Stimulated activated CD4-positive, alpha-beta T cell treated with anti-CD3 and anti-CD28 coated beads, Interleukin-1b, Interleukin-23, amount 100 ng/mL, for 24 hours (primary cell): ENCODE measurements at places on chromosomes 3 and 15.

GRCh38 chr3:196472286-196472685, 31.3 kb downstream of the RNF168 start:
- no peak for DNase-seq

DNA sequence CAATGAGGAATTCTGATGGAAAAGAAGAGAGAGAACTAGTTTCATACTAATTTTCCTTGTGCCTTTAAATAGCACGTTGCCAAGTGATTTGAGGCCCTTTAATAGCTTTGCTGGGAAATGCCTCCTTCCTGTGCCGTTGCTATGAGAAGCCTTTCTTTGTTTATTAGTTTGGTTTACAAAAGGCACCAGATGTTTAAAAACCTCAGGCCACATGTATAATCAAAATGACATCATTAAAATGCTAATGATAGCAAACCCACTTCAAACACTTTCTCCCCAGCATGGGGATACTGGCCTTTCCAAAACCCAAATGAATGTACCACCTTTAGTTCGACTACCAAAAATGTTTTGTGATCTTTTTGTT, 50.0 kb upstream of the TBC1D23 start:
- no peak for DNase-seq

GRCh38 chr3:186925826-186926225, 4.5 kb upstream of the ST6GAL1 start:
- no peak for DNase-seq

- no peak for DNase-seq
Observed at GRCh38 chr3:23761440-23761896, 44.3 kb upstream of the UBE2E1 start.

DNA sequence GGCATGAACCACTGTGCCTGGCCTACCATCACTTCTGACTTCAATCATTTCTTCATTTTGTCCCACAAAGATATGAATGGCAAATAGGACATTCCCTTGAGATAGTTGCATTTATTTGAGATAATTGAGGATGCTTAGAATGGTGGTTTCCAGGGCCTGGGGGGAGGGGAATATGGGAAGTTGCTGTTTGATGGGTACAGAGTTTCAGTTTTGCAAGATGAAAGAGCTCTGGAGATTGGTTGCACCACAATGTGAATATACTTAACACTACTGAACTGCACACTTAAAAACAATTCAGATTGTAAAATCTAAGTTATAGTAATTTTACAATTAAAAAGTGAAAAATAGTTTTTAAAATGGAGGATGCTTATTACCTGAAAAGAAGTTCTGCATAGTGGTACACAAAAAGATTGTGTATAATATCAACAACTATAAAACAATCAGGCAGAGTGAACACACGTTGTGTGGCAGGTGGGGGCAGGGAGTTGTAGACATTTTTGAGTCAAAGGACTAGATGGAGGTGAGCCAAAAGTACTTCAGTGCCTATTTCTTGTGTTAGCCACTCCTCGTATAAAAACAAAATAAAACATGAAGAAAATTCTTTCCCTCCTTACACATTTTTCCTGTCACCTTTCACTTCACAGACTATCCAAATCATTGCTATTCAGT, 18.5 kb upstream of the RIOX2 start:
- DNase-seq, result no peak

DNA sequence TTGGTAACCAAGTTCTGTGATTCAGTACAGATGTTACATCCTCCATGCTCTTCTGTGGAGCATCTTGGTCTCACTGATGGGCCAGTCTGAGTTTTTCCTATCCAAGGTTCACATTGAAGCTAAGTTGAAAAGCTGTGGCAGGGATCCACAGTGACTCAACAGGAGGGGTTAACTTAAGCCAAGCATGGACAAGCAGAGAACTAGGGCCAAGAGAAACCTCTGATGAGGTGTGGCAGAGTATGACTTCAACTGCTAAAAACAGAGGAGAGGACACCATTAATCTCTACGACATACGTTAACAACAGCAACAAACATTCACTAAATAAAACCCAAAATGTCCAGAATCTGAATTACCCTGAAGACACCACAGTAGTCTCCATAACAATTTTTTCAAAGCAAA, 268.1 kb upstream of the UBE2E2 start:
- DNase-seq, result no peak

GRCh38 chr3:128936341-128936740, 56.9 kb downstream of the ACAD9 start:
- no peak for DNase-seq

DNA sequence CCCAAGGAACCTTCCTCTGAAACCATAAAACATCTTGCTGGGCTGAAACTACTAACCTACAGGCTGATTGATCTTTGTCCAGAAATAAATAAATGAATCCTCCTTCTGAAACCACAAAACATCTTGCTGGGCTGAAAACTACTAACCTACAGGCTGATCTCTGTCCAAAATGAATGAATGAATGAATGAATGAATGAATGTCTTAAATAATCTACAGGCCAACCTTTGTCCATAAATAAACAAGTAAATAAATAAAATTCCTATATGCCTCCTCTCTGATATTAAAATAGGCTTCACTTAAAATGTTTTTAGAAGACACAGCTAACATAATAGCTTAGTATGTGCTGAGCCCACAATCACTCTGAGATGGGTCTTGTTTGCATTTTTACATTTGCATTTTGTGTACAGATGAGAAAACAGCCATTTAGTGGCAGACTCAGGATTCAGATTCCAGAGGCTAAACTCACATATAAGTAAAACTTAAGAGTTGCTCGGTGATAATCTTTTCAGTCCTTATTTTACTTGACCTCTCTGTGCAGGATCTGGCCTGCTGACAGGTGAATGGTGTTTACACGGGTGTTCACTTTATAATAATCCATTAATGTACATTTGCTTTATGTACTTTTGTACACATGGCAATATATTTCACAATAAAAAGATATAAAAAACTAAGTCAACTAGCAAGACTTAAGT, 10.4 kb downstream of the TJP1 start:
- no peak for DNase-seq

GRCh38 chr3:159604151-159604581, 384.5 kb upstream of the IL12A start:
- no peak for DNase-seq

GRCh38 chr3:17580901-17581300, 161.5 kb downstream of the TBC1D5 start:
- no peak for DNase-seq

- DNase-seq, result no peak
Observed at GRCh38 chr15:62067448-62068044, 769 bp downstream of the C2CD4A start.

GRCh38 chr15:91688811-91689210, 164.7 kb upstream of the SLCO3A1 start:
- no peak for DNase-seq

DNA sequence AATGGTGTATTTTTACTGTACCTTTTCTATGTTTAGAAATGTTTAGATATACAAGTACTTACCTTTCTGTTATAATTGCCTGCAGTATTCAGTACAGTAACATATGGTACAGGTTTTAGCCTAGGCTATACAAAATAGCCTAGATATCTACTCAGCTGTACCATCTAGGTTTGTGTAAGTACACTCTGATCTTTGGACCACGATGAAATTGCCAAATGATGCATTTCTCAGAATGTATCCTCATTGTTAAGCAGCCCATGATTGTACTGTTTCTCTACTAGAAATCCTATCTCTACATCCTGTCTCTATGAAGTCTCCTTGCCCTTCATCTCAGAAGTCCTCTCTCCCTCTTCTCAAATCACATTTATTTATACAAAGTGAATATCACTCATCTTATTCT, 32.8 kb upstream of the ZCWPW2 start:
- no peak for DNase-seq

DNA sequence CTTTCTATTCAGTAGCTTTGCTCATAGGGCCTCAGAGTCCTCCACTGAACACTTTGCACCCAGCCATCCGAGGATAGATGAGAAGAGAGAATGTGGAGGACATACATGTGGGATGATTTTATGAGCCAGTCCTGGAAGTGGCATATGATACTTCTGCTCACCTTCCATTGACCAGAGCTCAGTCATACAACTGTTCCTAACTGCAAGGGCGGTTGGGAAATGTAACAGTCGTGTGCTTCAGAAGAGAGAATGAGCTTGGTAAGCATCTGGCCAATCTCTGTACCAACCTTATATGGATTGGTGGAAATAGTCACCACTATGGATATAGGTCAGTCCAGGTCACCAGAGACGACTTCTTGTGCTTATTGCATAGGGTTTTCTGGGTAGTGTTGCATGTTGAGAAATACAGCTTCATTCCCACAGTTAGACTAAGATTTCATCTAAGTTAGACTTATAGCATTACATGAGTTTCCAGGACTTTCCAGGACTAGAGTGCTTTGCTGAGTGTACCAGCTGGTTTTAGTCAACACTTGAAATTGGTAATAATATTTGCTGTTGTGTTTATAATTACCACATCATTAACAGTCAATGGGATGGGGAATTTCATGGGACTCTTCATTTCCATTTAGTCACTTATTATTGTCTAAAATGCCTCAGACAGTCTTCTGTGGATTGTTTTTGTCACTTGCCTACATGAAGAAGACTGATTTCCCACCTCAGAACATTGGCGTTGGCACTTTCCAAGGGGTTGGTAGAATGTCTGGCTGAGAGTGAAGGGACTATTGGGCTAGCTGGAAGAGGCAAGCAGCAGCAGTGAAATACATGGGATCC, 214.5 kb upstream of the ROPN1 start:
- DNase-seq, result no peak

DNA sequence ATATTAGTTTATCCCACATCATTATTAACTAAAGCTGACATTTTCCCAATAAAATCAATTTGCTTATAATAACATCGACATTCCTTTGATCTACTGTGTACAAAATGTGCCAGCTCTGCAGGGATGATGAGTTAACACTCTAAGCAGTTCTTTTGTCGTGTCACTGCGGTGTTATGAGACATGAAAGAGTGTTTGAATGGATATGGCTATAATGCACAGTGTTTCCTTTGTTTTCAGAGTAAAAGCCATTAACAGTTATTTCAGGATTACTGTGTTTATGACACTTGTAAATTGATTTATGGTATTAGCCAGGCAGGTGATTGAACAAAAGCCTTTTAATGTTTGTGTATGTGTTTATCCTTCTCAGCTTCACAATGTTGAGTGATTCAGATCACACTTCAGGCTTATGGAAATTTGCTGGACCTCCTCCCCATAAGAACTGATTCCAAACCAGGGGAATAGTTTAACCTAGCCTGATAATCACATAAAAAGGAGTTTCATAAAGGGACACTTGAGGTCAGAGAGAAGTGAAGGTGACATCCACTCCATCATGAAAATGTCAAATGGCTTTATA, 115.7 kb downstream of the CHL1 start:
- DNase-seq, result no peak

GRCh38 chr3:52397676-52398399, 47.1 kb downstream of the SEMA3G start:
- DNase-seq, result no peak

DNA sequence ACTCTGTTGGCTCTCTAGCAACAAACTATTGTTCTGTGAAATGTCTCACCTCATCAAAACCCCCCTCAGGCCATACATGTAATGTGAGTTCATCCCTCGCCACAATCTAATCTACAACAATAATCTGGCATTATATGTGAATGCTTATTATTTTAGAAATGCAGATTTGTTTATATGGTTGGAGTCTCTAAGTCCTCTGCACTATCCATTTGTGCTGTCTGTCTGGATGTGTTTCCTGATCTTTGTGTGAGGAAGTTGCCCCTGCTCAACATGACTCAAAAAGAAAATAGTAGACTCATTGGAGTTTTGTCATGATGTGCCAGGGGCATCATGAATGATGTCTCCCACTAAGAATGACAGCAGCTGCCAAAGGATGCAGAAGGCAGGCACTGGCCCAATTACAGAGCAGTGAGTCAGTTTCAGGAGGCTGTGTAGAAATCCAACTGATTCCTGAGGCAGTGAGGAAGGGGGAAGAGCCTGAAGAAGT, 161.6 kb upstream of the PDZRN3 start:
- no peak for DNase-seq

- DNase-seq, result no peak
Observed at GRCh38 chr3:112649478-112649735, 8.5 kb upstream of the CCDC80 start.

DNA sequence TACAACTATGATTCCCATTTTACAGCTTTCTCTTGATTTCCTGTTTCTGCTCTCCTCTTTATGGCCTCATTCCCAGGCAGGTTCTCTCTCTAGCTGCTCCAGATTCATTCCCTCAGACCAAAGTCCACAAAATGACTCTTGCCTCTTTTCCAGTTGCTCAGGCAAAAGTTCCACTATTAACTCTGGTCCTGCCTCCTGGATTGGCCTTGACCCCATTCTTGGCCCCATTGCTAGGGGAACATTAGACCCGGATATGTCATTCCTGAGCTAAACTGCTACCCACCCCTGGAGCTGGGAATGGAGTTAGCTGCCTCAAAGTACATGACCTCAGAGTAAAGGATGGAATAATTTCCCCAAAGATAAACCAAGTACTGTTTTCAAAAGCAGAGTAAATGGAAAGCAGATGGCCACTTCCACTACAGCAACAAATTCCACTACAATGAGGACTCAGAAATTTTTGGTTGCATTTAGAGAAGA, 73.0 kb upstream of the GAP43 start:
- no peak for DNase-seq

DNA sequence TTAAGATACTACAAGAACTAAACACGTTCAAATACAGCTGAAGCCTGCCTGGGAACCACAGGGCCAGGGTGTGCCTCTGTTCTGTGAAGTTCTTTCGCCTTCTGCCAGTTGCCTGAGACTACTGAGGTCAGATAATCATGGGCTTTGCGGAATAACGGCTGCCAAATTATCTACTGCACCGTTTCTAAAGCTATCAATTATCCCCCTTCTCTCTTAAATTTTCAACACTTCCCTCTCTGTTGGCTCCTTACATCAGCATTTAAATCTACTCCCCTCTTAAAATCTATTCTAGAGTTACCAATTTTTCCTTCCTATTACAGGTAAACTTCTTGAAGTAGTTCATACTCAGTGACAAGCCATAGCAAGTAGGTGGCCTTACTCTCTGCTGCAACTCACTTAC, 6.2 kb upstream of the NEO1 start:
- DNase-seq, result no peak

DNA sequence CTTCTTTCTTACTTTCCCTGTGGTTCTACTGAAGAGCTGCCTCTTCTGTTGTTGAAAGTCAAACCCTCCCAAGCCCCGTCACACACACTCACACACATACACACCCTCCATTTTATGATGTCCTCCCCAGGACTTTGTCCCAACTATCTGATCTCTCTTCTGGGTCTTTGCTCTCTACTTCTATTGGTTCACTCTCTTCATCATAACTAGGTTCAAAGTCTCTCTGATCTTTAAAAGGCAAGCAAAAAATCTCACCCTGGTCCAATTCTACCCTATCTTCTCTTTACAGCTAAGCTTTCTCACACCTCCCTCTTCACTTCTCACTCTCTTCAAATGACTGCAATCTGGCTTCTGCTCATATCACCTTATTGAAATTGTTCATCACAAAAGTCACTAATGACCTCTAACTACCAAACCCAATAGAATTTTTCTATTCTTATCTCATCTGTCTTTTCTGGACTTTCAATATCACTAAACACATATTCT, 34.8 kb downstream of the LRRFIP2 start:
- DNase-seq, result no peak

DNA sequence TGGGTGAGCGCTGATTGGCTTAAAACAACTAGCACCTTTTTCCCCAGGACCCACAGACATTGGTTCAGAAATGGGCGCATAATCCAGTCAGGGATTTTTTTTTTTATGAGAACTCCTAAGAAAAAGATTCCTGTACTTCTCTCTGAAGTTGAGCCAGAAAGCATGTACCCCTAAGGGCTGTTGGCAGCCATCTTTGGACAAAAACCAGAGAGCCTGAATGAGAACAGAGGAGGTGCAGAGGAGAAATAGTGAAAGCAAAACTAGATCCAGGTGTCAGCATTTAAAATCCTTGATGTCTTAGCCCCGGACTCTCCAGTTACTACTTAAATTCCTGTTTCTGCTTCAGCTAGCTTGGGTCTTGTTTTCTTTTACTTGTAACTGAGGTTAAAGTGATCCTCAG, 1.9 kb upstream of the SLC27A2 start:
- DNase-seq, result no peak
